ENCODE measurements at places on chromosomes 5 and 9.

- no peak for DNase-seq
Measured at GRCh38 chr5:40694433-40694832, 14.7 kb downstream of the PTGER4 start.

GRCh38 chr5:142845402-142845921 lies 75.3 kb downstream of the ARHGAP26 start:
- no peak for DNase-seq

GRCh38 chr5:174338185-174339010 lies 292.9 kb downstream of the NSG2 start:
- no peak for DNase-seq

DNA sequence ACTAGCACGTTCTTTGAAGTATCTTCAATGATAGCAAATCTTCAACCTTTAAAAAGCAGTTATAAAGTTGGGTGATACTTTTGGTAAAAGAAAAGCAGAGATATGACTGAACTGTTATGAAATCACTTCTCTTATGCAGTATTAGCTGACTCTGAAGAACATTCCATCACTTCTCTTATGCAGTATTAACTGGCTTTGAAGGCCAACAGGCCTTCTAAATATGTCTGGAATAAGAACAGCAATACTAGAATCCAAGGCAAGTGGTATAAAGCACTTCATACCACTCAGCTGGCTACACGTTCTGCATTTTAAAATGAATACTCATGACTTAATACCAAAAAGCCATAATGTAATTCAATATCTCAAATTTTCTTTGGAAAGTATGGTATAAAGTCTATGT lies 17.3 kb downstream of the SKIC3 start:
- no peak for DNase-seq

DNA sequence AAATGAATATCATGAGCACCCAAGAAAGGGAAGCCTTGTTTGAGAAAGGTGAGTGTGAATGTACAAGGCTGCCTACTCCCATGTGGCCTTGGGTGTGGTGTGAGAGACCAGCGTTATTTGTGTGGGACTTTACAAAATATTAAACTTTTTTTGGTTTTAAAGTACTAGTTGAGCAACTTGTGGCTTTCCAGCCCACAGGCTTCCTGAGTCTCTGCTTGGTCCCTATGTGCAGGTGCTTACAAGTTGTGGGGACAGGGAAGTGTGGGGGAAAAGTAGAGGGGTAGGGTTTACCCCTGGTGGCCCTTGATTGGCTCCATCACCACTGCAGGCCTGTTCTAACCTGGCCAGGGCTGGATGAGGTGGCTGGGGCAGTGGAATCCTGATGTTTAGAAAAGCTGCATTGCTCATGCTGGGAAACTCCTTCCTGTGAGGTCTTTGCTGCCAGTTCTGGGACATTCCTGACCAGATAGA lies 19.7 kb downstream of the PTTG1 start:
- no peak for DNase-seq

DNA sequence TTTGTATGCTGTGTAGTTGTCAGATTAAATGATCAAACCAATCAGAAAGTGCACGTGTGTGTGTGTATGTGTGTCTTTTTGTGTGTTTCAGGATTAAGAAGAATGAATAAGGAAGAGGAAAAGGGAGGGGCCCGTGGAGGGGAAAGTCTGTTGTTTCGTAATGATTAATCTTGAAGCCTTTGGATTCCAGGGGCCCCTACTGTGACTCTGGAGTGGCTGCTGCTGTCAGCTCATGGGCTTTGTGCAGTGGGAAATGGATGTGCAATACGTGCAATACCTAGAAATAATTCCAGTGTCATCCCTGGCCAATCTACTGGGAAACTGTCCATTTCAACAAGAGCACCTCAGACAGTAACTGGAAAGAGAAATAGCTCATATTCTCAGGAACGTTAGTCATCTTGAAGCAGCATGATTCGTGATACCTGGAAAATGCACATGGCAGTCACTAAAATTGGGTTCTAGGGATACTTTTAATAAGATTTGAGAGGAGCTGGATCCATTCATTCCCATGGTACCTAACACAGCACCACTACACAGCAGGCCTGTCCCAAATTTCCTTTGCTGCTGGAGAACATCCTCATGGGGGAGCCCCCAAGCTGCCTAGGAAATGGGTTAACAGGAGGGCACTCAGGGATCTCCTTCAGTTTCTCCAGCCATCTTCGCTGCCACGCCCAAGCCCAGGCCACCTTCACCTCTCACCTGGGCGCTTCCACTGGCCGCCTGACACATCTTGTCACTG lies 186.3 kb downstream of the NR3C1 start:
- no peak for DNase-seq

DNA sequence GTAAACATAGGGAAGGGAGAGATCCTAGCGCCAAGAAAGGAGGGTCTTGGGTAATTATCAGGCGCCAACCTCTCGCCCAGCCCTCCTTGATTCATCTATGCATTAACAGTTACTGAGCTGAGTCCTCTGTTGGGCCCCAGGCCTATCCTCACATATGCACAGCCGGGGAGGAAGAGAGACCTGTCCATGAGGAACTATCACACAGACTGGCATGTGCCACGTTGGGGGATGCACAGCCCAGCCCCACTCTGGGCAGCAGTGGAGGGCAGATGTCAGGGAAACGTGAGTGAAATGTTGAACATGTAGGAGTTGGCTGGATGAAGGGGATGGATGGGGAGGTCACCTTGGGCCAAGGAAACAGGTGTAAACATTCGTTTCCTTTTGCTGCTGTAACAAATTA lies 18.8 kb upstream of the ENHO start:
- DNase-seq: no peak

- no peak for DNase-seq
Measured at GRCh38 chr5:35835796-35836742, 20.6 kb upstream of the IL7R start.

- no peak for DNase-seq
Measured at GRCh38 chr5:11182441-11183080, 421.5 kb upstream of the DAP start.

- DNase-seq: no peak
Measured at GRCh38 chr5:42854795-42855194, 43.1 kb upstream of the SELENOP start.

DNA sequence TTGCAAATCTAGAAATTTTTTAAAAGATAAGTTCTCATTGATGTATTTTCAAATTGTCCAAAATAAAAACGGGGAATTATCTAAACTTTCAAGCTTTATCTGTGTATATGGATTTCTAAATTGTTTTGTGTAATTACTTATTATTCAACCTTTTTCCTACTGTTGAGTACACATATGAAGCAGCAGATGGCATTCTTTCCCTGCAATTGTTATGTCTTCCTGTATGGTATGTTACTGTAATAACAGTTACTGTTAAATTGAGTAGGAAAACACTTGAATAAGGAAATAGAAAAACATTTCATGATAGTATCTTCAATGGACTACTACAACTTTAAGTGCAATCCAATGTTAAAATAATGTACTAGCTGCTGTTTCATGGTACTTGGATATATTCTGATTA lies 124.8 kb downstream of the RANBP17 start:
- no peak for DNase-seq

DNA sequence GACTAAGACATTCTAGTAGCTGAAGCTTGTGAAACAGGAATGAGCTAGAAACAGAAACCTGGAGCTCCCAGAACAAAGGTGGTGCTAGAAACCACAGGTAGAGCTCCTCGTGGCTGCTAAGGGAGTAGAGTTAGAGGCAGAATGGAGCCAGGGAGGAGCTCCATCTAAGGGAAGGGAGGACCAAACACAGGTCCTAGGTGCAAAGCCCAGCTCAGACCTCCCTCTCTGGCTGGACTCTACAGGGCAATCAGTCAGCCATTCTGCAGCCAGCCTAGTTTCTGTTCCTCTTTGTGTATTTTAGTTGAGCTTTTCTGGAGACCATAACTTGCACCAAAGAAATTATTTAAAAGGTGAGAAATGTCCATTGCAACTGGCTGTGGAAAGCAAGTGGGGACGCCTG lies 70.4 kb downstream of the CRB2 start:
- DNase-seq: no peak

GRCh38 chr5:131382407-131383395 lies 118.8 kb downstream of the CDC42SE2 start:
- DNase-seq: peak; percentile 95

- DNase-seq: no peak
Measured at GRCh38 chr5:171116719-171117118, 192.3 kb upstream of the TLX3 start.

GRCh38 chr5:132376694-132377641 lies 7.5 kb downstream of the SLC22A5 start:
- DNase-seq: no peak

DNA sequence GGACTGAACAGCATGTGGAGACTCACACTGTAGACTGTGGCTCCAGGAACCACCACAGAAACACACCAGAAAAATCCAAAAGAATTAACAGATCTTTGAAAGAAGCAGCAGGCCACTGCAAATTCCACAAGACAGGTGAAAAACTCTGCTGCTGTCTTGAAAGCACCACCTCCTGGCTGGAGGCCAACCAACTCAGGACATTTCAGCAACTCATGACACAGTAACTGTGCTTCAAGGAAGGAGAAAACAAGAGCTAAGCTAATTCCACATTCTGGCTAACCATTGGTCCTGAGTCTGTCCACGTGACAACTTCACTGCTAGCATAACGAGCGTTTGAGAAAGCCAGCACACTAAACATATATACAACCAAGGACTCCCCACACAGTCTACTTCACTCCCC lies 625.1 kb downstream of the PRELID2 start:
- no peak for DNase-seq

DNA sequence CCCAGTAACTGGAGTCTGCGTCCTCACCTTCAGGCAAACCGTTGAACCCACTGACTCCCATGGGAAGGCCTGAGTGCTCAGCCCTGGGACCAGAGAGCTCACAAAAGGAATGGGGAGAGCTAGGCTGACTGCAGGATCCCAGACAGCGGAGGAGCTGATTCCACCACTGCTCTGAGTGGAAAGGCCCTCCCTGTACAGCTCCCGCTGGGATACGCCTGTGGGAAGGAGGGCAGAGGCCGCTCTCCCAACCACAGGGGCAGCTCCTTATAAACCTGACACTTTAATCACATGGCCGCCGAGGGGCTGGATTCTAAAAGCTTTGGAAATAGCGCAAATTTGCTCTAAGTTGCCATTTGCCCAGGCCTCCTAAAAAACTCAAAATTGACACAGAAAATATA lies 37.1 kb downstream of the DBH start:
- no peak for DNase-seq

- peak; percentile 21 for DNase-seq
Measured at GRCh38 chr9:91174772-91175171, 186.9 kb downstream of the AUH start.

- DNase-seq: no peak
Measured at GRCh38 chr5:138000102-138000723, 32.7 kb downstream of the FAM13B start.

GRCh38 chr5:132488590-132488989 lies 2.0 kb downstream of the IRF1 start:
- no peak for DNase-seq

DNA sequence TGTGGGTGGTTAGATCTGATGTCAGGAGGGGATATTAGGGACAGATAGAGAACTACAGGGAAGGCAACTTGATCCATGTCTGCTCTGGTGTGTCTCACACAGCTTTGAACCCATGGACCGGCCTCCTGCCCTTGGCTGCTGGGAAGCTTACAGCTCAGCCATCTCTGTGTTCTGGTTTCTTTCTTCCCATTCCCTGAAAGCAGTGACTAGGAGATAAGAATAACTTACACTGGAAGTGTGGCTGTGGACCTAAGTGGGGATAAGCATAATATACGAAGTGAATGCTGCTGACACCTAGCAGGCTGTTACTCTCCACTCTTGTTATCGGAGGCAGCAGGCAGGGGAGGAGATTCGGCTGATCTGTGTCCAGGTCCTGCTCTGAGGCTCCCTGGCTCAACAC lies 282.3 kb upstream of the TUT7 start:
- DNase-seq: no peak

- DNase-seq: no peak
Measured at GRCh38 chr9:134055981-134056461, 11.8 kb downstream of the BRD3 start.

GRCh38 chr5:149779124-149779465 lies 49.0 kb downstream of the PPARGC1B start:
- no peak for DNase-seq

- DNase-seq: no peak
Measured at GRCh38 chr9:89885156-89885555, 280.3 kb downstream of the GADD45G start.

- no peak for DNase-seq
Measured at GRCh38 chr9:128124873-128125579, 2.5 kb downstream of the PTGES2 start.

- DNase-seq: no peak
Measured at GRCh38 chr9:95819636-95820035, 55.9 kb upstream of the ERCC6L2 start.

- no peak for DNase-seq
Measured at GRCh38 chr9:2120926-2121689, 106.0 kb downstream of the SMARCA2 start.

DNA sequence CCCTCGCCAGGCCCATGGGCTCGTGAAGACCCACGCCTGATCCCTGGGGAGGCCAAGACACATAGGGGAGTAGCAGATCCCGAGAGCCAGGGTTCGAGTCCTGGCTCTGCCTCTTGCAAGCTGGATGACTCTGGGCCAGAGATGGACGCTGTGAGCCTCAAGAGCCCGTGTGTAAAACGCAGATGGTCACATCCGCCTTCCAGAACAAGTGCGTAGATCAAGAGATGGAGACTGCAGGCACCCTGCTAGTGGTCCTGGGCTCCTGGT lies 8.2 kb downstream of the ST6GALNAC4 start:
- no peak for DNase-seq

DNA sequence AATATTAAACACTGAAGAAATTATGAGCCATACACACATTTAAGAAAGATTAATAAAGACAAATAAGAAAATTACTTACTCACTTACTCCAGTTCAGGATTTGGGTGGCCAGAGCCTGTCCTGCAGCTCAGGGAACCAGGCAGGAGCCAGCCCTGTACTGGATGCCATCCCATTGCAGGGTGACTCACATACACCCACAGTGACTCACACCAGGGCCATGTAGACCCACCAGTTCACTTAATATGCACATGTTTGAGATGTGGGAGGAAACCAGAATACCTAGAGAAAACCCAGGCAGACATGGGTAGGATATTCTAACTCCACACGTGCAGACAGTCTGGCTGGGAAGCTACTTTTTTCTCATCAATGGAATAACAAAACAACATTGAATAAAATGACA lies 49.6 kb upstream of the ADRB2 start:
- DNase-seq: no peak

DNA sequence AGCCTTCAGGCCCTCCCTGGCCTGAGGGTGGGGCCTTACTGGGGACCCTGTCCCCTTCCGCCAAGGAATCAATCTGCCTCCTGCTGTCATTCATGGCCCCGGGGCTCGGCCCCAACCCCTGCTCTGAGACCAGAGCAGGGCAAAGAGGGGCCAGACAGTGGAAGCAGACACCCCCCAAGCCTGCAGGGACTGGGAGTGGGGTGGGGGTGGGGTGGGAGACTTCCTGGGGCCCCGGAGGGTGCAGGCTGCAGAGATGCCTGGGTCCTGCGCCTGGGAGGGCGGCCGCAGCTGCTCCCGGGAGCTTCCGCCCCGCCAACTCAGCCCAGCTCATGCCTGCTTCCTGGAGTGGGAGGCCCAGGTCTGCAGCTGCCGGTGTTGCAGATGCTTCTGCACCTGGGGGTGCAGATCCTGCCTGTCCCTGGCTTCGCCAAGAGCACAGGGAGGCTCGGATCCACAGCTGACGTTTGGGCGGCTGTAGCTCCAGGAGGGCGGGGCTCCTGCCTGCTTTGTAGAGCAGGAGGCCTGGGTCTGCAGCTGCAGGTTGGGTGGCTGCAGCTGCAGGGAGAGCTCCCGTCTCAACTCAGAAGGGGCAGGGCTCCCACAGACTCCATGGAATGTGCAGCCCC lies 6.2 kb downstream of the KIF4B start:
- no peak for DNase-seq

GRCh38 chr5:93904917-93905316 lies 163.5 kb upstream of the POU5F2 start:
- DNase-seq: no peak

- no peak for DNase-seq
Measured at GRCh38 chr9:137757139-137757538, 120.4 kb upstream of the CACNA1B start.
